Mammary epithelial cell (primary cell): ENCODE measurements at places on chromosomes 16 and 17. TPM values are rescaled to one million over a fixed set of nuclear protein-coding genes. Genes with fewer than 3 reads are reported as not detected.

DNA sequence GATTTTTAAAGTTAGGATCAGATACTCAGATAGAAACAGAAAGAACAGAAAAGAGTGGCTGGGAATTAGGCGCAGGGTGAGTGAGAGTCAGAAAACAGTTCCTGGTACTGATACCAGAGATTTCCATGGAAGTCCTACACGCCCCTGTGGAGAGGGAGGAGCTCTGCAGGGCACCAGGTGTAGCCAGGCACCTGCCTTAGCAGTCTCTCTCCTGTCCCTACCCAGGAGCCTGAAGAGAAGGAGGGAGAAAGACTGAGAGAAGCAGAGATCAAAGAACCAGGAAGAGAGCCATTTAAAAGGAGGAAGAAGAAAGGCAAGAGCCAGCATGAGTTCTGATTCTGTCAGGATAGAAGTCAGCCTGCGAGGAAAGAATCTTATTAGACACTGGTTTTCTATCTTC lies 65.0 kb downstream of the CBLN1 start:
- DNase-seq, result no peak

Gene ZNF423
- 0.01 TPM for polyA plus RNA-seq

GRCh38 chr17:52227926-52228325 lies 69.4 kb upstream of the CA10 start:
- no peak for DNase-seq

Gene PLD6
- 1.7 TPM for polyA plus RNA-seq

Gene CA7
- not detected for polyA plus RNA-seq

Gene C17orf113
- polyA plus RNA-seq, result 0.24 TPM

Gene IRX5
- polyA plus RNA-seq, result 5.7 TPM

DNA sequence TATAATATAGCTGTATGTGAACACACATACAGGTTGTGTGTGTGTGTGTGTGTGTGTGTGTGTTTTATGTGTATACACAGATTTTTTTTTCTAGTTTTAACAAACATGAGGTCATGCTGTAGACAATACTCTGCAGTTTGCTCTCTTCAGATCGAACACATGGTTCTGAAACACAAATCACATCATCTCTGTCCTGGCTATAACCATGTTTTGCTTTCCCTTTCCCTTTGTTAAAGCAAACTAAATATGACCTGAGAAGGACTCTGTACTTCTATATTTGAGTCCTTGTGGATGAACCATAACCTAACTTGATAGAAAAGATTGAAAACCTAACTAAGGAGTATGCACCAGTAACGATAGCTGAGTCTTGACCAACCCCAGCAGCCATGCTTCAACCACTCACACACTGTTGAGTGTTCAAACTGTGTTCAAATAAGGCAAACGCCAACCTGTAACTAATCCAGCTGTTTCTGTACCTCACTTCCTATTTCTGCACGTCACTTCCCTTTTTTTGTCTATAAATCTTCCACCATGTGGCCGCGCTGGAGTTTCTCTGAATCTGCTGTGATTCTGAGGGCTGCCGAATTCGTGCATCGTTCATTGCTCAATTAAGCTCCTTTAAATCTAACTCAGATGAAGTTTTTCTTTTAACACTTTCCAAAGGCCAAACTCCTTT lies 303.8 kb downstream of the HS3ST3B1 start:
- DNase-seq, result no peak
